Thoracic aorta (tissue), 2 donors: ENCODE measurements at places on chromosomes 12 and 14. TPM values are rescaled to one million over a fixed set of nuclear protein-coding genes. Genes with fewer than 3 reads are reported as not detected.

The HVCN1 gene
- 12.3 TPM for total RNA-seq

The VTI1B gene
- total RNA-seq: 58.3 TPM

The HOTAIR gene
- total RNA-seq: not detected

The DIO2 gene
- total RNA-seq: 46.5 TPM

The RNASE3 gene
- not detected for total RNA-seq

DNA sequence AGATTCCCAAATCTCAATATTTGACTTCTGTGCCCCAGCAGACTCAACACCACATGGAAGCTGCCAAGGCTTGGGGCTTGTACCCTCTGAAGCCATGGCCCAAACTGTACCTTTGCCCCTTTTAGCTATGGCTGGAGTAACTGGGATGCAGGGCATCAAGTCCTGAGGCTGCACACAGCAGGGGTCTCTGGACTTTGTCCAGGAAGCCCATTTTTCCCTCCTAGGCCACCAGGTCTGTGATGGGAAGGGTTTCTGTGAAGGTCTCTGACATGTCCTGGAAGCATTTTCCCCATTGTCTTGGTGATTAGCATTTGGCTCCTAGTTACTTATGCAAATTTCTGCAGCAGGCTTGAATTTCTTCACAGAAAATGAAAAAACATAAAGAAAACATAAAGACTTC lies 762.3 kb downstream of the GALC start:
- no peak overlapping the region for H3K4me3 ChIP-seq
- no peak overlapping the region for H3K27ac ChIP-seq
- H3K4me1 ChIP-seq: no peaks in the 10 kb centered on the region
- H3K36me3 ChIP-seq: no peaks in the 10 kb centered on the region
- H3K27me3 ChIP-seq: no peaks in the 10 kb centered on the region
- DNase-seq: no peak

- H3K36me3 ChIP-seq: peaks cover 14% of the 10 kb centered on the region
- no peak for DNase-seq
- no peaks in the 10 kb centered on the region for H3K27me3 ChIP-seq
- H3K4me1 ChIP-seq: no peaks in the 10 kb centered on the region
- H3K27ac ChIP-seq: no peak overlapping the region
Observed at GRCh38 chr14:102723650-102724049, 53.6 kb upstream of the TRAF3 start.

DNA sequence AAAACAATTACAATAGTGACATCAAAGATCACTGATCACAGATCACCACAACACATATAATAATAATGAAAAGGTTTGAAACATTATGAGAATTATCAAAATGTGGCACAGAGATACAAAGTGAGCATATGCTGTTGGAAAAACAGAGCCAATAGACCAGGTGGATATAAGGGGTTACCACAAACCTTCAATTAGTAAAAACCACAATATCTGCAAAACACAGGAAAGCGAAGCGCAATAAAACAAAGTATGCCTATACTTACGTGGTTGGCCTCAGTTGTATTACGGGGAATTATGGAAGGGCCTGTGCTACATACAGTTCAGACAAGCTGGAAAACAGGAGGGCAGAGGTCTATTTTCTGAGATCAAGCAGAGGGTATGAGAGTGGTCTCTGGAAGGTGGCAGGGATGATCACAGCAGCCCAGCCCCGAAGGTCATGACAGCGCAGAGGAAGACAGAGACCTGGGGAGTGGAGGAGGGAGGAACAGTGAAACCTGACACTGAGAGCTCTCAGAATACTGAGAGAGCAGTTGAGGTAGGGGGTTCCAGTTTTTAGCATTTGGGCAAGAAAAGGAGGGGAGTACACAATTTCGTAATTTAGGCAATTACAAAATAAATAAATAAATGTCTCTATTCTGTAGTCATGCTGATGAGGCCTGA lies 41.3 kb downstream of the IFNG start:
- H3K27ac ChIP-seq: no peak overlapping the region
- no peaks in the 10 kb centered on the region for H3K4me1 ChIP-seq
- no peak overlapping the region for H3K4me3 ChIP-seq

DNA sequence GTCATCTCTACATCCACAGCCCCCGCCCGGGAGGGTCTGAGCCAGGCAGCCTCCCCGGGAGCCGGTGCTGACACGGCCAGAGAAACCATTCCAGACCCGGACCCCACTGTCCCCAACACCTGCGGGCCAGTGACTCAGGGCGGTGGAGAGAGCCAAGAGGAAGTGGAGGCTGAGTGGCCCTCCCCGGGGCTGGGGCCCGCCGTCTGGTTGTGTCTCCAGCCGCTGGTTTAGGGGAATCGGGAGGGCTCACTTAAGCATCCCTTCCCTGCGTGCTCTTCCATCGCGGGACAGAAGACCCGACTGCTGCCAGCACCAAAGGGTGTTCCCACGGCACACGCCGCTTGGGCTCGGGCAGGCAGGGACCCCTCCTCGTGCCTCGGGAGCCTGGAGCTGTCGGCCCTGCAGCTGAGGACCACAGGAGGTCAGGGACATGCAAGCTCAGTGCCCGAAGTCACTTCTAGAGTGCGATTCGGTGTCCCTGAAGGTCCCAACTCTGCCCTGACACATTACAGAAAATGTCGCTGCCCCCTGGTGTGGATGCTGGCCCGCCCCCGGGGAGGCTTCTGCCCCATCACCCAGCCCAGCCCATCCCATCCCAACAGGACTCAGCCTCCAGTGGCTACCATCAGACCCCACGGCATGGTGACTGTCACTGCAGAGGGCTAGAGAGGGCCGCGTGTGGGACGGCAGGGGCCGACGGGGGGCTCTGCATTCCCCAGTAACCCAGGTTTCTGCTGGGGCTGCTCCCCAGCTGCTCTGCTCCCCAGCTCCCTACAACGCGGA lies 50.8 kb downstream of the GALNT9 start:
- H3K4me3 ChIP-seq: no peak overlapping the region
- no peaks in the 10 kb centered on the region for H3K27me3 ChIP-seq
- no peak overlapping the region for H3K27ac ChIP-seq
- H3K36me3 ChIP-seq: no peaks in the 10 kb centered on the region
- no peaks in the 10 kb centered on the region for H3K4me1 ChIP-seq

DNA sequence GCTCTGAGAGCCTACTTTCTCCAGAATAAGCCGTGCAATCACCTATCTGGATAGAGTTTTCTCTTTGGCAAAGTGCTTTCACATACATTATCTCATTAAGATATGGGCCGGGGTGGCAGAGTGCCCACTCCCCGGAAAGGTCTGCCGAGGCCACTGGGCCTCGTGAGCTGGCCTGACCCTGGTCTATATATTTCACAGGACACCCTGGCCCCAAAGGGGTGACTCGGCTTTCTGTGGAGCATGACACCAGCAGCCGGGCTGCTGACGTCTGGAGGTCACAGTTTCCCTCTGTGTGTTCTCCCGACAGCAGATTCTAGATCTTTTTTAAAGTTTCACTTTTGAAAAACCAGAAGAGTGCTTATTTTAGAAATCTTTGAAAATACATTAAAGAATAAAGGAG lies 27.9 kb upstream of the ATP2A2 start:
- H3K4me1 ChIP-seq: peaks cover 69% of the 10 kb centered on the region
- H3K27ac ChIP-seq: peak overlapping the region; percentile 73
- no peaks in the 10 kb centered on the region for H3K36me3 ChIP-seq
- DNase-seq: no peak
- peak overlapping the region; percentile 57 for H3K4me3 ChIP-seq

GRCh38 chr12:12976366-12976765 lies 23.7 kb downstream of the HEBP1 start:
- H3K4me1 ChIP-seq: peaks cover 15% of the 10 kb centered on the region
- H3K27ac ChIP-seq: peak overlapping the region; percentile 85
- peak overlapping the region; percentile 17 for H3K4me3 ChIP-seq
- peaks cover 28% of the 10 kb centered on the region for H3K36me3 ChIP-seq
- H3K27me3 ChIP-seq: no peaks in the 10 kb centered on the region

DNA sequence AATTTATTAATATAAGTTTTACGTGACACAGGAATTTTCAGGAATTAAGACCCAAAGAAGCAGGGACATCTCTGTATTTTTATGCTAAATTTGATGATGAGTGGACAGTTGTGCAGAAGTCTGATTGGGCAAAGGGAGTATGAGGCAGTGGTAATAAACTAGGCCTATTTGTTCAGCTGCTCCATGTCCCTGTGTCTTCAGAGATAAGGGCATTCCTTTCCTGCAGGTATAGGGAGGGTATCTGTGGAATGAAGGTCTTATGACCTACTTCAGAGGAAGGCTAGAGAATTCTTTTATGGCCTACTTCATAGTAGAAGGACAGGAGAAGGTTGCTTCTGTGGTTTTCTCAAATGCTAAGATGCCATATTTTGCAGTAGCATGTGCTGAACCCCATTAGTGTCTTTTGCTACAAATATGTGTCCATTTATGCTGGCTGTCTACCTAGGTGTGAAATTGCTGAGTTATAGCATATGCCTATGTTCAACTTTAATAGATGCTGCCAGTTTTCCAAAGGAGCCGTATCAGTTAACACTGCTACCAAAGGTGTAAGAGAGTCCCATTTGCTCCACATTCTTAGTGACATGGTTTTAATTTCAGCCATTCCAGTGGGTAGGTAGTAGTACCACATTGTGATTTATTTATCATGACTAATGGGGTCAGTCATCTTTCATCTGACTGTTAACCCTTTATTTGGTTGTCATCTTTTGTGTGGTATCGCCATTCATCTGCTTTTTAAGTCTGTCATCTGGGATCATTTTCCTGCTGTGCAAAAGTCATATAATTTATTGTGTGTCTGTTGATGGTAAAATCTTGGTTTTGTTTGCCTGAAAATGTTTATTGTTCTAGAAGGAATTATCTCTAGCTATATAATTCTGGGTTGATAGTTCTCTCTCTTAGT lies 410.7 kb upstream of the RGS6 start:
- no peaks in the 10 kb centered on the region for H3K4me1 ChIP-seq
- DNase-seq: no peak
- H3K36me3 ChIP-seq: no peaks in the 10 kb centered on the region
- no peaks in the 10 kb centered on the region for H3K27me3 ChIP-seq
- H3K27ac ChIP-seq: no peak overlapping the region
- no peak overlapping the region for H3K4me3 ChIP-seq

DNA sequence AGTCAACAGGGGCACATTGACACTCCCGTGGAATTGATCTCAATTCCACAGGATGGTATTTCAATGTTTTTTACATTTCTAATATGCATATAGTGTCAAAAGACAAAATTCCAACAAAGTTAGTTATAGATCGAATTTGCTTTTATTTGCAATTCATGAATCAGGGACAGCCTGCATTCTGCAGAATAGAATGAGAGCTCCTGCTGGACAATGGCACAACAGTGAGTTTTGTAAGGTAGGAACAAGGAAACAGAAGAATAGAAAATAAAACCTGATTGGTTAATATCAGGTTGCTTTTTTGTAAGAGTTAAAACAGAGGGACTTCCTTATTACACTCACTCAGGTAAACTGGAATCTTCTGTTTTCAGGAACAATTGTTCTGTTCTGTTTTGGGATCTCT lies 32.8 kb upstream of the NEDD1 start:
- no peak overlapping the region for H3K27ac ChIP-seq
- H3K4me3 ChIP-seq: no peak overlapping the region
- H3K27me3 ChIP-seq: no peaks in the 10 kb centered on the region
- H3K4me1 ChIP-seq: no peaks in the 10 kb centered on the region
- DNase-seq: no peak

DNA sequence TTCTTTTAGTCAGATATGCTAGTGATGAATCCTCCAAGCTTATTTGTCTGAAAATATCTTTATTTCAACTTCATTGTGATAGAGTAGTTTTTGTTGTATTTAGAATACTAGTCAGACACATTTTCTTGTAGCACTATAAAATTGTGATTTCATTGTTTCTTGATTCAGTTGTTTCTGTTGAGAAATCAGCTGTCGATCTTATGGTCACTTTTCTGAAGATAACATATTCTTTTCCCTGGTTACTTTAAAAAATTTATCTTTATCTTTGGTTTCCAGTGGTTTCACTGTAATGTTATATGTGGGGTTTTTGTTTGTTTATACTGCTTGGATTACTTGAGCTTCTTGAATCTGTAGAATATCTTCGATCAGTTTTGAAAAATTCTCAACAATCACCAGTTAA lies 426.1 kb downstream of the SOX5 start:
- H3K27me3 ChIP-seq: no peaks in the 10 kb centered on the region
- no peaks in the 10 kb centered on the region for H3K4me1 ChIP-seq
- H3K27ac ChIP-seq: no peak overlapping the region
- DNase-seq: no peak
- H3K36me3 ChIP-seq: no peaks in the 10 kb centered on the region

GRCh38 chr12:106301611-106302321 lies 767 bp upstream of the TCP11L2 start:
- H3K36me3 ChIP-seq: no peaks in the 10 kb centered on the region
- H3K4me1 ChIP-seq: peaks cover 15% of the 10 kb centered on the region
- peak overlapping the region; percentile 94 for H3K4me3 ChIP-seq
- H3K27me3 ChIP-seq: no peaks in the 10 kb centered on the region
- H3K27ac ChIP-seq: peak overlapping the region; percentile 72

GRCh38 chr12:3078086-3078820 lies 1.1 kb downstream of the TSPAN9 start:
- no peak for DNase-seq
- no peaks in the 10 kb centered on the region for H3K27me3 ChIP-seq
- H3K4me1 ChIP-seq: peaks cover 5% of the 10 kb centered on the region
- peak overlapping the region; percentile 72 for H3K27ac ChIP-seq

- peaks cover 19% of the 10 kb centered on the region for H3K4me1 ChIP-seq
- no peak overlapping the region for H3K27ac ChIP-seq
- DNase-seq: no peak
- H3K27me3 ChIP-seq: no peaks in the 10 kb centered on the region
- no peaks in the 10 kb centered on the region for H3K36me3 ChIP-seq
- no peak overlapping the region for H3K4me3 ChIP-seq
Observed at GRCh38 chr14:63470962-63471793, 72.0 kb downstream of the PPP2R5E start.

- no peak overlapping the region for H3K27ac ChIP-seq
- no peak for DNase-seq
- no peaks in the 10 kb centered on the region for H3K27me3 ChIP-seq
- H3K4me1 ChIP-seq: no peaks in the 10 kb centered on the region
- no peak overlapping the region for H3K4me3 ChIP-seq
Observed at GRCh38 chr12:116703214-116703795, 34.6 kb downstream of the SPRING1 start.

- no peak for DNase-seq
- H3K27ac ChIP-seq: no peak overlapping the region
Observed at GRCh38 chr14:81710232-81710845, 176.7 kb upstream of the SEL1L start.

GRCh38 chr12:48691826-48692487 lies 9.9 kb upstream of the KANSL2 start:
- no peaks in the 10 kb centered on the region for H3K27me3 ChIP-seq
- H3K4me1 ChIP-seq: no peaks in the 10 kb centered on the region
- DNase-seq: no peak

- DNase-seq: no peak
- H3K27me3 ChIP-seq: no peaks in the 10 kb centered on the region
- H3K27ac ChIP-seq: no peak overlapping the region
- no peak overlapping the region for H3K4me3 ChIP-seq
- H3K4me1 ChIP-seq: no peaks in the 10 kb centered on the region
Observed at GRCh38 chr14:90970167-90970600, 90.3 kb downstream of the RPS6KA5 start.

- H3K36me3 ChIP-seq: peaks cover 4% of the 10 kb centered on the region
- no peak for DNase-seq
- H3K4me3 ChIP-seq: peak overlapping the region; percentile 48
- H3K27me3 ChIP-seq: no peaks in the 10 kb centered on the region
- H3K27ac ChIP-seq: no peak overlapping the region
Observed at GRCh38 chr14:105363847-105364708, 34.3 kb upstream of the TEX22 start.

GRCh38 chr14:93549595-93549994 lies 118.9 kb downstream of the UNC79 start:
- H3K4me3 ChIP-seq: no peak overlapping the region
- H3K27ac ChIP-seq: no peak overlapping the region

GRCh38 chr12:65836419-65837197 lies 12.3 kb downstream of the HMGA2 start:
- H3K27ac ChIP-seq: no peak overlapping the region
- no peak for DNase-seq
- no peaks in the 10 kb centered on the region for H3K4me1 ChIP-seq
